Uterus (tissue), 4 donors: ENCODE measurements at places on chromosomes 13 and 19. TPM values are rescaled to one million over a fixed set of nuclear protein-coding genes. Genes with fewer than 3 reads are reported as not detected.

DNA sequence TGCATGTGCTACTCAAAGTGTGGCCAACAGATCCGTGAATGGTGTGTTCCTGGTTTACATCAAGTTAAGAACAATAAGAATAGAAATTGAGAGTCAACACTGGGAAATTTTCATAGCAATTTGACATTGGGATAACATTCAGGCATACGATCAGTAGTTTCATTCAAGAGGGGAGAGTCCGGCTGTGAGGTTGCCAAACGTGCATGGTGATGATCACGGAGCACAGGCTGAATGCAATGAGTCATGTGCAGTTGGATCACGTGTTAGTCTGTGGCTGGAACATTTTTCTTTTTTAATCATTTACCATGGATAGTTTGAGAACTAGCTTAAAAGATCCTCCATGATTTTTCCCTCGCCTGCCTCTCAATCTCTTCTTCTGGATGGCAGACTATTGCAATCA is 2.5 kb upstream of the DCT start:
- DNase-seq, result no peak
- no peak overlapping the region for H3K27ac ChIP-seq
- no peaks in the 10 kb centered on the region for H3K4me1 ChIP-seq

WDR87 gene
- total RNA-seq, result not detected

- no peak overlapping the region for H3K4me3 ChIP-seq
- peak overlapping the region; percentile 61 for H3K27ac ChIP-seq
- no peaks in the 10 kb centered on the region for H3K4me1 ChIP-seq
- DNase-seq, result no peak
- no peaks in the 10 kb centered on the region for H3K27me3 ChIP-seq
Measured at GRCh38 chr13:111186305-111186935, 71.3 kb downstream of the ARHGEF7 start.

GRCh38 chr19:35620001-35620400 is 7.5 kb downstream of the HAUS5 start:
- no peak for DNase-seq
- H3K4me3 ChIP-seq, result no peak overlapping the region
- no peaks in the 10 kb centered on the region for H3K36me3 ChIP-seq

SLC8A2 gene
- 14.9 TPM for total RNA-seq

DNA sequence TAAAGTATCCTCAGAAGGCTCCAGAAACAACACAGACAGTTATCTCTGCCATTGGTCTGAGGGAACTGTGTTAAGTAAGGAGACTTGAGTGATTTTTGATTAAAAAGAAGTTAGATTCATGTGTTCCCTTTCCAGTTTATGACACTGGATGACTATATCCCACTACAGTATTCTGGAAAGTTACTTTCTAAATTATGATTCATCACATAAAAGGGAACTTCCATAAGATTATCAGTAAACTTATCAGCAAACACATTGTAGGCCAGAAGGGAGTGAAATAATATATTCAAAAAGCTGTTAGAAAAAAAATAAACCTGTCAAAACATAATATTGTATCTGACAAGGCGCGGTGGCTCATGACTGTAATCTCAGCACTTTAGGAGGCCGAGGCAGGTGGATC is 700.0 kb downstream of the SLITRK6 start:
- no peak overlapping the region for H3K4me3 ChIP-seq
- no peaks in the 10 kb centered on the region for H3K27me3 ChIP-seq
- H3K27ac ChIP-seq, result no peak overlapping the region
- no peaks in the 10 kb centered on the region for H3K36me3 ChIP-seq

DNA sequence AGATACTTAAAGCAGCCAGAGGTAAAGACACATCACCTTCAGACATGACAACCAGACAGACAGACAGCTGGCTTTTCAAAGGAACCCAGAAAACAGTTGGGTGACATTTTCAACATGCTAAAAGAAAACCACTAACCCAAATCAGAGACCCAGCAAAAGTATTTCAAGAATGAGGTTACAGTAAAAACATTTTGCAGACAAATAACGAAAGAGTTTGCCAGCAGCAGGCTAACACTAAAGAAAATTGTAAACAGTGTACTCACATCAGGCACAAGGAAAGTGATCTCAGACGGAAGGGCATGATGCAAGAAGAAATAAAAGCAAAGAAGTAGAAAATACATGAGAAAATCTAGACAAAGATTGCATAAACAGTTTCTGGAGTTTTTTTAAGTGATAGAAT is 46.4 kb downstream of the AP1M1 start:
- DNase-seq, result no peak
- no peak overlapping the region for H3K27ac ChIP-seq
- H3K27me3 ChIP-seq, result no peaks in the 10 kb centered on the region
- no peak overlapping the region for H3K4me3 ChIP-seq
- H3K36me3 ChIP-seq, result no peaks in the 10 kb centered on the region

DAND5 gene
- total RNA-seq, result 0.14 TPM

- H3K36me3 ChIP-seq, result no peaks in the 10 kb centered on the region
- no peak for DNase-seq
- H3K4me1 ChIP-seq, result no peaks in the 10 kb centered on the region
- H3K4me3 ChIP-seq, result no peak overlapping the region
- H3K27ac ChIP-seq, result no peak overlapping the region
- H3K27me3 ChIP-seq, result no peaks in the 10 kb centered on the region
Measured at GRCh38 chr13:66519259-66519658, 710.9 kb downstream of the PCDH9 start.

CGB2 gene
- total RNA-seq, result not detected

DNA sequence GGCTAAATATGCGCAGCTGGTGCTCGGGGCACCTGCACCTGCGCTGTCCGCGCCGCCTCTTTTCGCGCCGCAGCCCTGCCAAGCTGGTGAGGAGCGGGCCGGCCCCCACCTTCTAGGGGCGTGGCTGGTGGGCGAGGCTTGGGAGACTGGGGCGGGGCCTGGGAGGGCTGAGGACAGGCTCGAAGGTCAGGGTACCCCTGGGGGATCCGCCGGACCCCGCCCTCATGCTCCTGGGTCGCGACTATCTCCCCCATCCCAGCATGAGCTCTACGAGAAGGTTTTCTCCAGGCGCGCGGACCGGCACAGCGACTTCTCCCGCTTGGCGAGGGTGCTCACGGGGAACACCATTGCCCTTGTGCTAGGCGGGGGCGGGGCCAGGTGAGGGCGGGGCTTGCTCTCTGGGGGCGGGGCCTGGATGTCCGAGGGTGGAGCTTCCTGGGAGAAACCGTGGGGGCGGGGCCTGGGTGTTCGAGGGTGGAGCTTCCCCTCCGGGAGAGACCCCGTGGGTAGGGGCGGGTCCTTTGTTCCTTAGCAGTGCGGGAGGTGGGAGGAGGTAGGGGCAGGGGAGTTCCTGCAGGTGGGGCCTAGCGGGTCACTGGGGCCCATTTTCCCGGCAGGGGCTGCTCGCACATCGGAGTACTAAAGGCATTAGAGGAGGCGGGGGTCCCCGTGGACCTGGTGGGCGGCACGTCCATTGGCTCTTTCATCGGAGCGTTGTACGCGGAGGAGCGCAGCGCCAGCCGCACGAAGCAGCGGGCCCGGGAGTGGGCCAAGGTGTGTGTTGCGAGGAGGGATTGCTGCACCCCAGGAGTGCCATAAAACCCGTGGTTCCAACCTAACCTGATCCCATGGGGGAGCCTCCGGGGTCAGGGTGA is 19.7 kb downstream of the PNPLA6 start:
- H3K27ac ChIP-seq, result no peak overlapping the region
- H3K4me3 ChIP-seq, result no peak overlapping the region
- H3K4me1 ChIP-seq, result no peaks in the 10 kb centered on the region
- H3K27me3 ChIP-seq, result no peaks in the 10 kb centered on the region

DNA sequence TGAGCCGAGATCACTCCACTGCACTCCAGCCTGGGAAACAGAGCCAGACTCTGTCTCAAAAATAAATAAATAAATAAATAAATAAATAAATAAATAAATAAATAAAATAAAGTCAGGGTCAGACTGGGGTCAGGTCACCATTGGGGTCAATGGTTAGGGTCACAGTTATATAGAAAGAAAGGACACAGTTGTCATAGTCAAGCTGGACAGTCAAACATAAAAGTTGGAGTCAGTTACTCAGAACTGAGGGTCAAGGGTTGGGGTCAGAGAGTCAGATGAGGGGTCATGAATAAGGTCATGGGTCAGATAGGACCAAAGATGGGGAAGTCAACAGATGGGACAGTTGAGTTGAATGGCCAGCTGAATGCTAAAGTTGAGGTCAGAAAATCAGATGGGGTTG is 16.7 kb upstream of the EPOR start:
- H3K4me3 ChIP-seq, result no peak overlapping the region
- no peak for DNase-seq
- H3K4me1 ChIP-seq, result no peaks in the 10 kb centered on the region
- H3K27me3 ChIP-seq, result no peaks in the 10 kb centered on the region

GRCh38 chr13:98772794-98773452 is 20.5 kb upstream of the SLC15A1 start:
- no peak for DNase-seq
- no peaks in the 10 kb centered on the region for H3K4me1 ChIP-seq
- H3K27ac ChIP-seq, result no peak overlapping the region
- no peak overlapping the region for H3K4me3 ChIP-seq

DNA sequence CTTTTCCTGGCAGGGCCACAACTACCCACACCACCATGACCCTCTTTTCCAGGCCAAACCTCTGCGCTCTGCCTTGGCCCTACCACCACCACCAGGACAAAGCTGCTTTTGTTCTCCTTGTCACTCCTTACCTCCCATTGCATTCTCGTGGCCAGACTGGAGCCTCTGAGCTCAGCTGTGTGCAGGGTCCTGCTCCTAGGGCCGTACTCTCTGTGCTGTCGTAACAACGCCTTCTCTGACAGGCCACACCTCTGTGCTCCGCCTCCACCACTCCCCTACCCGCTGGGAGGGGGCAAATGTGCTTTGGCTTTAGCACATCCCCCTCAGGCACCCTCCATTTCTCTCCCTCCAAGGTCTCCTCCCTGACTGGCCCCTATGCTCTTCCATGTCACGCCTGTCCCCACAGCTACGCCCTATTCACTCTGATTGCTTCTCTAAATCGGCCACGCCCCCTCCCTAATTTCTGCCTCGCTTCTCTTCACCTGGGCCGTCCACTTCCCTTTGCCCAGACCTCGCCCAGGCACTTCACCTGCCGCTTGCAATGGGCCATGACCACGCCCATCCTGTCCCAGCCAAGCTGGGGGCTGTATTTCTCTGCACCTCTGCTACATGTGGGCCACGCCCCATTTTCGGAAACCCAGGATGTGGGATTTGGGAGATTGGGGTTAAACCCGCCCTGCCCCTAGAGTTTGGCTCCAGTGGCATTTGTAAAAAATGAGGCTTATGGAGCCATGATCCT is 472.3 kb downstream of the KLF12 start:
- no peak overlapping the region for H3K27ac ChIP-seq
- no peak for DNase-seq
- no peaks in the 10 kb centered on the region for H3K36me3 ChIP-seq

DNA sequence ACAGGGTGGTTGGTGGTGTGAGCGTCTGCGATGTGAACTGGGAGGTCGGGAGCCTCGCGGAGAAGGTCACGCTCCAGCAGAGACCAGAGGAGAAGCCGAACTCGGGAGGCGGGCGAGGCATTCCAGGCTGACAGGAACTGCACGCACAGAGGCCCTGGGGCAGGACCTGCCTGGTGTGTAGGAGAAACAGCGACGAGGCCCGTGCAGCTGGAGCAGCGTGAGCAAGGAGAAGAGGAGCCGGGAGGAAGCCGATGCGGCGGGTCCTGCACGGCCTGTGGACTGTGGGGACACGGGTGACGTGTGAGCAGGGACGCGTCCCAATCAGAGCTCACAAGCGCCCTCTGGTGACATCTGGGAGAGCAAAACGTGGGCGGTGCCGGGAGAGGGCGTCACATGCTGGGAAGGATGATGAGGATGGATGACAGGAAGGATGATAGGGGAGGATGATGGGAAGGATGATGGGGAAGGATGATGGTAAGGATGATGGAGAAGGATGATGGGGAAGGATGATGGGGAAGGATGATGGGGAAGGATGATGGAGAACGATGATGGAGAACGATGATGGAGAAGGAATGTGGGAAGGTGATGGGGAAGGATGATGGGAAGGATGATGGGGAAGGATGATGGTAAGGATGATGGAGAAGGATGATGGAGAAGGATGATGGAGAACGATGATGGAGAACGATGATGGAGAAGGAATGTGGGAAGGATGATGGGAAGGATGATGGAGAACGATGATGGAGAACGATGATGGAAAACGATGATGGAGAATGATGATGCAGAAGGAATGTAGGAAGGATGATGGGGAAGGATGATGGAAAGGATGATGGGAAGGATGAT is 16.1 kb upstream of the MADCAM1 start:
- H3K27ac ChIP-seq, result no peak overlapping the region
- no peaks in the 10 kb centered on the region for H3K27me3 ChIP-seq
- no peak overlapping the region for H3K4me3 ChIP-seq
- no peaks in the 10 kb centered on the region for H3K4me1 ChIP-seq
- H3K36me3 ChIP-seq, result no peaks in the 10 kb centered on the region
- peak; percentile 50 for DNase-seq

C1QTNF9B gene
- total RNA-seq, result not detected

DNA sequence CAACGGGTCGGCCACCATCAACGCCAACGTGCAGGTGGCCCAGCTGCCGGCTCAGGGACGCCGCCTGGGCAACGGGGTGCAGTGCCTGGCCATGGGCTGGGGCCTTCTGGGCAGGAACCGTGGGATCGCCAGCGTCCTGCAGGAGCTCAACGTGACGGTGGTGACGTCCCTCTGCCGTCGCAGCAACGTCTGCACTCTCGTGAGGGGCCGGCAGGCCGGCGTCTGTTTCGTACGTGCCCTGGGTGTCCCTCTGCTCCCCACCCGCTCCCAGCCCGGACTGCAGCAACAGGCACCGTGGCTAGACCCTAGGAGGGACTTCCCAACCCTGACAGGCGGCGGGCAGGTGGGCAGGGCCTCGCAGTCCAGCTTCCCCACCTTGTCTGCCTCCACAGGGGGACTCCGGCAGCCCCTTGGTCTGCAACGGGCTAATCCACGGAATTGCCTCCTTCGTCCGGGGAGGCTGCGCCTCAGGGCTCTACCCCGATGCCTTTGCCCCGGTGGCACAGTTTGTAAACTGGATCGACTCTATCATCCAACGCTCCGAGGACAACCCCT is 3.5 kb downstream of the ELANE start:
- H3K36me3 ChIP-seq, result no peaks in the 10 kb centered on the region
- peaks cover 8% of the 10 kb centered on the region for H3K4me1 ChIP-seq
- H3K27ac ChIP-seq, result no peak overlapping the region
- no peak overlapping the region for H3K4me3 ChIP-seq
- no peak for DNase-seq

POLRMT gene
- 10.5 TPM for total RNA-seq

DNA sequence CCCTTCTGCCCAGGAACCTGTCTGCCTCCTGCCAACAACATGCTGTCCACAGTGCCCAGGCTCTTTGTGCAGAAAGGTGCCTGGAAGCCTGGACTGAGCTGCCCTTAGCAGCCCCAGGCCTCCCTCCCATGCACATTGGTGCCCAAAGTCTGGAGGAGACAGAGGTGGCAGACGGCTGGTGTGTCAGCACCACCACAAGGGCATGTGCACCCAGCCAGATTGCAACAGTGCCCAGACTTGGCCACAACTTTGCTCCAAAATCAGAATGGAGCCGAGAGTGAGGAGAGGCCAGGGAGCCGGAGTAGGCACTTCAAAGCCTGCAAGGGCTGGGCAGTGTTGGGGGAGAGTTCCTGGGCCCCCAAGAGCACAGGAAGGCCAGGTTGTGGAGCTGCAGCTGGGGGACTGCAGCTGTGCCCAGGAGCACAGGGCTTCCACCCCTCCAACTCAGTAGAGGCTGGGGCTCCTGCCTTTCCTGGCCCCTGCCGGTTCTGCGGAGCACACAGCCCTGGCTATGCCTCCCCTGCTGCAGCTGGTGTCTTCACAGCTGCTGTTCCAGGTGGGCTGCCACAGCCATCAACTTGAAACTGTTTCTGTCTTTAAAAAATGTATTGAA is 1255.8 kb downstream of the SLITRK5 start:
- no peaks in the 10 kb centered on the region for H3K4me1 ChIP-seq
- DNase-seq, result no peak
- no peak overlapping the region for H3K27ac ChIP-seq

- H3K4me3 ChIP-seq, result no peak overlapping the region
- no peaks in the 10 kb centered on the region for H3K27me3 ChIP-seq
- no peak for DNase-seq
Measured at GRCh38 chr13:109131698-109132257, 502.4 kb downstream of the MYO16 start.

WDR62 gene
- not detected for total RNA-seq
